ENCODE measurements at places on chromosomes 5 and 9. TPM values are rescaled to one million over a fixed set of nuclear protein-coding genes. Genes with fewer than 3 reads are reported as not detected.

ZNF454 gene
- not detected for total RNA-seq

DNA sequence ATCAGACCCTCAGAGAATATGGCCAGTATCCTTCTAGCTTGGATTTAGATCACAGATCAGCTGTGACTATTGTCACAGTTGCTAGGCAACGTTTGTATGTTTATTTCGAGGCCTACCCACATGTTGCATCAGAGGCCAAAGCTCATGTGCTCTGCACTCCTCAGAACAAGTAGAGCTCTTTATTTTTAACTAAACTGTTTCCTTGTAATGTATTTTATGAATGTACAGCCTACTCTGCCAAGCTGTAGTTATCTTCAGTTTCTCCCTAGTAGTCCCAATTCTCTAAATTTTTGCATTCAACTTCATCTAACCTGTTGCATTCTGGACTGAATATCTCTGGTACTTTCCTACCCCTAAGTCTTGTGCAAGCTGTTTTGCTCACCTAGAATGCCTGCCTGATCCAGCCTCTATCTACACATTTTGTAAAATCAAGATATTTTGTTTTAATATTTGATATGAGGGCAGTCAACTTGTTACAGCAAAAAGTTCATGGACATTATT is 52.8 kb downstream of the CAST start:
- peaks cover 19% of the 10 kb centered on the region for H3K4me1 ChIP-seq
- H3K27me3 ChIP-seq: no peaks in the 10 kb centered on the region
- no peak for DNase-seq
- no peak overlapping the region for H3K27ac ChIP-seq
- H3K4me3 ChIP-seq: no peak overlapping the region

SPINK4 gene
- total RNA-seq: not detected

PCDHGA9 gene
- total RNA-seq: 0.23 TPM

F12 gene
- 3.5 TPM for total RNA-seq

GRCh38 chr9:114450833-114451706 is 54.2 kb downstream of the WHRN start:
- H3K27me3 ChIP-seq: peaks cover 15% of the 10 kb centered on the region
- no peak overlapping the region for H3K27ac ChIP-seq
- no peak overlapping the region for H3K4me3 ChIP-seq
- no peaks in the 10 kb centered on the region for H3K36me3 ChIP-seq

- H3K27me3 ChIP-seq: no peaks in the 10 kb centered on the region
- peaks cover 2% of the 10 kb centered on the region for H3K4me1 ChIP-seq
- no peaks in the 10 kb centered on the region for H3K36me3 ChIP-seq
- DNase-seq: no peak
Measured at GRCh38 chr9:131982671-131983239, 96.9 kb downstream of the MED27 start.

GPX8 gene
- total RNA-seq: not detected
